ENCODE measurements at places on chromosomes 11 and 22. TPM values are rescaled to one million over a fixed set of nuclear protein-coding genes. Genes with fewer than 3 reads are reported as not detected.

The CYP2D6 gene
- 6.5 TPM for polyA plus RNA-seq

- H3K27ac ChIP-seq, result no peak overlapping the region
Observed at GRCh38 chr11:15726221-15726746, 611.6 kb downstream of the INSC start.

- H3K4me1 ChIP-seq, result peaks cover 72% of the 10 kb centered on the region
- H3K27me3 ChIP-seq, result no peaks in the 10 kb centered on the region
- H3K27ac ChIP-seq, result peak overlapping the region; percentile 85
- DNase-seq, result peak; percentile 97
Observed at GRCh38 chr11:2837096-2837601, 48.4 kb downstream of the CDKN1C start.

- no peaks in the 10 kb centered on the region for H3K27me3 ChIP-seq
- no peak overlapping the region for H3K4me3 ChIP-seq
- H3K36me3 ChIP-seq, result peaks cover 63% of the 10 kb centered on the region
- H3K4me1 ChIP-seq, result no peaks in the 10 kb centered on the region
- H3K27ac ChIP-seq, result no peak overlapping the region
Observed at GRCh38 chr22:43996170-43996980, 27.7 kb upstream of the PARVB start.

DNA sequence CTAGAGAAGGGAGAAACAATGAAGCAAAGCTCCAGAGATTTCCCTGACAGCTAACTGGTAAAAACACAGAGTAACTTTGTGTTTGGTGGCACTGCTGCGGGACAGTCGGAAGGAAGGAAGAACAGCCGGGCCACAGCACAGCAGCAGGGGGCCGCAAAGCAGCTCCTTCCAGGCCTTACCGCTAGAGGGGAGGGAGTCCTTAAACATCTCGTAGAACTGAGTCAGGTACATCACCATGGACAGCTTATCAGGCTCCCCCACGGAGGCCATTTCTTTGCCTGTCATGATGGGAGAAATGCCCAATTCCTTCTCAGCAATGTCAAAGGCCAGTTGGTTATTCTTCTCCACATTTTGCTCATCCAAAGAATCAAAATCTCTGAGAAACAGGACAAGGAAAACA, 114.6 kb upstream of the BID start:
- H3K27ac ChIP-seq, result no peak overlapping the region
- no peak overlapping the region for H3K4me3 ChIP-seq
- no peaks in the 10 kb centered on the region for H3K27me3 ChIP-seq
- no peak for DNase-seq
- peaks cover 38% of the 10 kb centered on the region for H3K36me3 ChIP-seq

The DCHS1 gene
- polyA plus RNA-seq, result 17.1 TPM

DNA sequence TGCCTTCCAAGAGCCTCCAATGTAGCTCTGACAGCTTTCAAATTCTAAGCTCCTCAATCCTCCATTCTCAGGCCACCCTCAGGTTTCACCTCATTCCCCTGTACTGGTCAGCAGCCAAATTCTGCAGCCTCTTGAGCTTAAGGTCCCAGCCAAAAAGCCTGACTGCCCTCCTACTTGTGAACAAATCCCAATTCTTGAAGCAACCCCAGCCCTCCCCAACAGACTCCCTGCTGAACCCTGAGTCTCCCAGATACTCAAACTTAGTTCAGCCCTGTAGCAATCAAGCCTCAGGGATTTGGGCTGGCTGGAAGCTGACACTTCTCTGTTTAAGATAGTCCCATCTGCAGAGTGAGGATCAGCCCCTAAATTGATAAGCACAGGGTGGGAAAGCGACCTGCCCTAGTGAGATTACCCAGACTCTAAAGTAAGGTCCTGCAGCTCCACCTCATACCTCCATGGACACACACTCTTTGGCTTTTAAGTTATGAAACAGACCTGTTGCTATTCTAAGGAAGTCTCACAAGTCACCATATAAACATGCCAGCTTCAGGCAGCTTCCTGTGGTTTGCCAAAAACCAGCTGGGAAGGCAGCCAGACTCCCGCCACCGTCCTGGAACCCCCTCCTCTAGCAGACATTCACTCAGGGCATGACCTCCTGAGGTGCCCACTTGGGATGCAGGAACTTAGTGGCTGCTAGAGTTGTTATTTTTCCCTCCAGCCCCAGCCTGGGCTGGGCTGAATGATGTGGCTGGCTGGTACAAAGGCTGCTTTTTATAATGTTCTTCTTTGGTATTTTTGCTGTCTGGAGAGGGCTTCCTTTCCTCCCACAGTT, 82.5 kb upstream of the PICALM start:
- H3K27ac ChIP-seq, result no peak overlapping the region
- no peak for DNase-seq
- H3K4me3 ChIP-seq, result no peak overlapping the region
- no peaks in the 10 kb centered on the region for H3K27me3 ChIP-seq
- H3K36me3 ChIP-seq, result no peaks in the 10 kb centered on the region

The FGF4 gene
- polyA plus RNA-seq, result 0.03 TPM

The FBXO7 gene
- polyA plus RNA-seq, result 99.4 TPM

- no peak for DNase-seq
- no peak overlapping the region for H3K4me3 ChIP-seq
- peaks cover 18% of the 10 kb centered on the region for H3K36me3 ChIP-seq
- H3K4me1 ChIP-seq, result peaks cover 3% of the 10 kb centered on the region
Observed at GRCh38 chr22:28017859-28018258, 98.8 kb upstream of the PITPNB start.

GRCh38 chr11:45679806-45680205, 14.4 kb upstream of the CHST1 start:
- no peak overlapping the region for H3K4me3 ChIP-seq
- H3K36me3 ChIP-seq, result no peaks in the 10 kb centered on the region
- no peak overlapping the region for H3K27ac ChIP-seq
- H3K4me1 ChIP-seq, result no peaks in the 10 kb centered on the region
- peaks cover 15% of the 10 kb centered on the region for H3K27me3 ChIP-seq

DNA sequence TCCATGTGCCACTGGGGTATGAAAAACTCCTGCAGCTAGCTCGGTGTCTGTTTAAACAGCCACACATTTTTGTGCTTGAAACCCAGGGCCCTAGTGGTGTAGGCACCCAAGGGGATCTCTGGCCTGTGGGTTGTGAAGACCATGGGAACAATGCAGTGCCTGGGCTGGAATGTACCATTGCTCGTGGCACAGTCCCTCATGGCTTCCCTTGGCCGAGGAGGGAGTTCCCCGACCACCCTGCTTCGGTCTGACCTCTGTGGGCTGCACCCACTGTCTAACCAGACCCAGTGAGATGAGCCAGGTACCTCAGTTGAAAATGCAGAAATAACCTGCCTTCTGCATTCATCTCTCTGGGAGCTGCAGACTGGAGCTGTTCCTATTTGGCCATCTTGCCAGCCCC, 214.0 kb downstream of the TRPC6 start:
- H3K27ac ChIP-seq, result no peak overlapping the region
- no peaks in the 10 kb centered on the region for H3K27me3 ChIP-seq

GRCh38 chr22:26168330-26168851, 871 bp upstream of the SEZ6L start:
- peaks cover 44% of the 10 kb centered on the region for H3K27me3 ChIP-seq
- no peak overlapping the region for H3K27ac ChIP-seq
- no peaks in the 10 kb centered on the region for H3K36me3 ChIP-seq
- no peak overlapping the region for H3K4me3 ChIP-seq
- no peak for DNase-seq

GRCh38 chr22:37526376-37526775, 7.2 kb upstream of the CARD10 start:
- H3K36me3 ChIP-seq, result no peaks in the 10 kb centered on the region
- H3K27me3 ChIP-seq, result no peaks in the 10 kb centered on the region
- peaks cover 24% of the 10 kb centered on the region for H3K4me1 ChIP-seq

- peaks cover 5% of the 10 kb centered on the region for H3K4me1 ChIP-seq
- H3K27ac ChIP-seq, result no peak overlapping the region
- no peak for DNase-seq
- H3K4me3 ChIP-seq, result no peak overlapping the region
Observed at GRCh38 chr11:115585361-115586024, 81.3 kb upstream of the CADM1 start.

- peaks cover 39% of the 10 kb centered on the region for H3K4me1 ChIP-seq
- no peaks in the 10 kb centered on the region for H3K36me3 ChIP-seq
- no peak overlapping the region for H3K4me3 ChIP-seq
- no peak overlapping the region for H3K27ac ChIP-seq
- no peaks in the 10 kb centered on the region for H3K27me3 ChIP-seq
- DNase-seq, result no peak
Observed at GRCh38 chr11:64558065-64558745, 32.8 kb upstream of the SLC22A12 start.

DNA sequence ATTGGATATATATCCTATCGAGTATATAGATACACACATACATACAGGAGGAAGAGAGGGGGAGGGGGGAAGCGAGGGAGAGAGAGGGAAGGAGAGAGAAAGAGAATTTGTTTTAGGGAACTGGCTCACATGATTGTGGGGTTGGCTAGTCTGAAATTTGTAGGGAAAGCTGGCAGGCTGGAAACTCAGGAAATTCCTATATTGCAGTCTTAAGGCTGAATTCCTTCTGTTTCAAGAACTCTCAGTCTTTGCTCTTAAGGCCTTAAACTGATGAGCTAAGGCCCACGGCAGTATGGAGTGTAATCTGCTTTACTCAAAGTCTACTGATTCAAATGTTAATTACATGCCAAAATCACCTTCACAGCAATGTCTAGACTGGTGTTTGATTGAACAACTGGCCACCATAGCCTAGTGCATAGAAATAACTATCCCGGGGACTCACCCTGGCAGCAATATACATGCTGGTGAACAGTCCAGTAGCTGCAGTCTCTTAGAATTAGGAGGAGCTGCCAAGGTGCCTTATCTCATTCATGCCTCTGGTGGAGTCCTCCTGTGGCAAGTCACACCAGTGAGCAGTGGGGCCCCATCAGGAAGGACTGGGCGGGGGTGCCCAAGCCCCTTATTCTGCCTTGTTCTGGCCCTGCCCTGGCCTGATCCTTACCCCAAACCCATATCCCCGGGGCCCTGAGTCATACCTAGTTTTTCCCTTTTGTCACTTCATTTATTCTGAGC, 59.7 kb upstream of the AMPD3 start:
- no peak for DNase-seq
- H3K27me3 ChIP-seq, result no peaks in the 10 kb centered on the region
- H3K4me1 ChIP-seq, result peaks cover 4% of the 10 kb centered on the region
- no peaks in the 10 kb centered on the region for H3K36me3 ChIP-seq

DNA sequence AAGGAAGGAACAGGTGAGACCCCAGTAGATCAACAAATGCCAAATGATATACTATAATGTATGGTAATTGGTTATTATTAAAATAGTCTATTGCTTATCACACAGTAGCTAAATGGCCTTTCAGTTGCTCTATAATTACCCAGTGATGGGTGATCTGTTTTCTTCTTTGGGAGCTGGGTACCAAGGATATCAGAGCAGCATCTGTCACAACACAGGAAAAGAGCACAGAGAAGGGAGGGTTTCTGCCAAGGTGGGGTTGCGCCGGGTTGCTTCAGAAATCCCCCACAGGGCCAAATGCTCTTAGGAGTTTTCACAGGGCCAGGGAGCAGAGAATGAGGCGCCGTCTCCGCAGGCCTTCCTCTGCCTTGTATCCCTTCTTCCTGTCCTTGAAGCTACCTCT, 469.4 kb downstream of the INSC start:
- H3K4me1 ChIP-seq, result peaks cover 12% of the 10 kb centered on the region
- no peak overlapping the region for H3K27ac ChIP-seq
- no peaks in the 10 kb centered on the region for H3K27me3 ChIP-seq
- no peak overlapping the region for H3K4me3 ChIP-seq
- H3K36me3 ChIP-seq, result no peaks in the 10 kb centered on the region

The OR5L1 gene
- polyA plus RNA-seq, result not detected

GRCh38 chr11:116138280-116138679, 634.1 kb upstream of the CADM1 start:
- H3K27ac ChIP-seq, result peak overlapping the region; percentile 29
- H3K36me3 ChIP-seq, result no peaks in the 10 kb centered on the region
- peaks cover 42% of the 10 kb centered on the region for H3K4me1 ChIP-seq
- no peak for DNase-seq
- no peaks in the 10 kb centered on the region for H3K27me3 ChIP-seq

- no peak overlapping the region for H3K4me3 ChIP-seq
- DNase-seq, result peak; percentile 79
- H3K4me1 ChIP-seq, result peaks cover 48% of the 10 kb centered on the region
Observed at GRCh38 chr11:34641456-34641855, 20.6 kb downstream of the EHF start.

The OR10A2 gene
- polyA plus RNA-seq, result 0.04 TPM

GRCh38 chr22:17985606-17986005, 38.8 kb downstream of the MICAL3 start:
- no peak for DNase-seq
- peaks cover 16% of the 10 kb centered on the region for H3K4me1 ChIP-seq
- no peaks in the 10 kb centered on the region for H3K27me3 ChIP-seq
- H3K27ac ChIP-seq, result no peak overlapping the region
- no peak overlapping the region for H3K4me3 ChIP-seq
- H3K36me3 ChIP-seq, result no peaks in the 10 kb centered on the region

The C11orf91 gene
- polyA plus RNA-seq, result not detected

The MYO18B gene
- polyA plus RNA-seq, result 0.24 TPM

DNA sequence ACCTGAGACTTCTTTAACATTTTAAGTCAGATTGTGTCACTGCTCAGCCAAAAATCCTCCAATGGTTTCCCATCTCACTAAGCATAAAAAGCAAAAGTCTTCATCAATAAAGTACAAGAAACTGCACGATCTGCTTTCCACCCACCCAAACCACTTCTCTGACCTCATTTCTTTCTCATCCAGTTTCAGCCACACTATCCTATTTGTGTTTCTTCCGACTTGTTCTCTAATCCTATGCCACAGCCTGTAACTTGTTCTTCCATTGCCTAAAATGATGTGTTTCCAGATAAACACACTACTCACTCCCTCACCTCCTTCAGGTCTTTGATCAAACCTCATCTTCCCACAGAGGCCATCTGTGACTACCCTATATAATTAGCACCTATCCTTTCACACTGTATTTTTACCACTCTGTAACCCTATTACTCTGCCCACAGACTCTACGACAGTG, 28.4 kb downstream of the ARHGAP32 start:
- no peaks in the 10 kb centered on the region for H3K27me3 ChIP-seq
- no peaks in the 10 kb centered on the region for H3K4me1 ChIP-seq
- no peak overlapping the region for H3K27ac ChIP-seq
- DNase-seq, result no peak
- H3K36me3 ChIP-seq, result peaks cover 3% of the 10 kb centered on the region
- H3K4me3 ChIP-seq, result no peak overlapping the region

The ELMOD1 gene
- polyA plus RNA-seq, result 0.43 TPM

- peaks cover 8% of the 10 kb centered on the region for H3K36me3 ChIP-seq
- H3K4me1 ChIP-seq, result peaks cover 14% of the 10 kb centered on the region
- no peaks in the 10 kb centered on the region for H3K27me3 ChIP-seq
- H3K4me3 ChIP-seq, result no peak overlapping the region
- H3K27ac ChIP-seq, result no peak overlapping the region
Observed at GRCh38 chr22:24185501-24186351, 4.4 kb downstream of the SUSD2 start.
